ENCODE measurements at places on chromosomes 13 and 19.

GRCh38 chr13:105084931-105085330 lies 1450.5 kb downstream of the EFNB2 start:
- DNase-seq = no peak

GRCh38 chr19:50189331-50189730 lies 14.1 kb upstream of the MYH14 start:
- DNase-seq = no peak

- DNase-seq = no peak
Measured at GRCh38 chr19:11606484-11606883, 9.2 kb downstream of the ZNF627 start.

DNA sequence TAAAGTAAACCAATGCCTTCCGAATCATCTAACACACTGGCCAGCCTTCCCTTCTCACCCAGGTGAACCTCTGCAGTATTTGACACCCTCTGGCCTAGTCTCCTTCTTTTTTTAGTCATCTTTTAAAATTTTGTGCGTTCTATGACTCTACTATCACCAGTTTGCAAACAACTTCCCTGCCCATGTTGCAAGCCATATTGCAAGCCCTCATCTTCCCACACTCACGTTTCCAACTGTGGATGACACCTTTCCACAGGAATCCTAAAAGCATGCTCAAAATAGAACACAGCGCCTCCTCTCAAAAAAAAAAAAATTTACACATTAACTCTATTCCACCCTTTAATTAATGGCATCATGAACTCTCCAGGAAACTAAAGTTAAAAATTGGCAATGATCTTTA lies 440.1 kb downstream of the EFNB2 start:
- no peak for DNase-seq

DNA sequence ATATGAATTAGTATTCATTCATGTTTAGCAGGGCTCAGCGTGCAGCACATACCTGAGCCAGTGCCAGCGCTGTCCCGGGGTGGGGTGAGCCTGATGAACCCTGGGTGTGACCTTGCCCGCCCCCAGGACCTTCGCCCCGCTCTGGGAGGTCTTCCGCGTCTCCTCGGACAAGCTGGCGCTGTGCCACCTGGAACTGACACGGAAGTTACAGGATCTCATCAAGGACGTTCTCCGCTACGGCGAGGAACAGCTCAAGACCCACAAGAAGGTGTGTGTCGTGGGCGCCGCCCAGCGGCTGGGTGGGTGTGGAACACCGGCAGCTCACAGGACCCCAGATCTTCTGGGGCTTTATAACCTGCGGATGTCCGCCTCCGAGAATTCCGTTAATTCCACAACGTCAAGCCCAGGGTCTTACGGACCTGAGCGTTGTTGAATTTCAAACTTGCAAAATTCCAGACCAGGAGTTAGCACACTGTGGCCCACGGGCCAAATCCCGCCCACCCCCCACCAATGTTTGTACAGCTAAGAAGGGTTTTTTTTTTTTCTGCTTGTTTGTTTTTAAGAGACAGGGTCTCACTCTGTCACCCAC lies 15.4 kb downstream of the FCHO1 start:
- peak; percentile 84 for DNase-seq

- DNase-seq = peak; percentile 24
Measured at GRCh38 chr13:36453516-36453915, 21.2 kb downstream of the CCNA1 start.

DNA sequence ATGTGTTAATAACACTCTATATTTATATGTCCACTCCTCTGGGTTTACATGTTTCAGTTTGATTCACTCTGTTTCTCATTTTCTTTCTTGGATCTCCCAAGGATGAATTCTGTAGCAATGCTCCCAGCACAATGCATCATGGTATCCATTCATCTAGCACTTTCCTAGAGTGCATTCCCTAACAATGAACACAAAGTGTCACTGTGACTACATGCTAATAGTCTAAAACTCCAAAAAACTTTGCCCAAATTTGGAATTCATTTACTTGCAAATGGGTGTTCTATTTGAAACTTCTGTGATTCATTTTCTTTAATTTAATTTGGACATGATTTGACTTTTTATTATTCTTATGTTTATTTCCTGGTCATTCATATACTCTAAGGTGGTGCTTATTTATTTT lies 286.3 kb downstream of the POU4F1 start:
- DNase-seq = no peak

DNA sequence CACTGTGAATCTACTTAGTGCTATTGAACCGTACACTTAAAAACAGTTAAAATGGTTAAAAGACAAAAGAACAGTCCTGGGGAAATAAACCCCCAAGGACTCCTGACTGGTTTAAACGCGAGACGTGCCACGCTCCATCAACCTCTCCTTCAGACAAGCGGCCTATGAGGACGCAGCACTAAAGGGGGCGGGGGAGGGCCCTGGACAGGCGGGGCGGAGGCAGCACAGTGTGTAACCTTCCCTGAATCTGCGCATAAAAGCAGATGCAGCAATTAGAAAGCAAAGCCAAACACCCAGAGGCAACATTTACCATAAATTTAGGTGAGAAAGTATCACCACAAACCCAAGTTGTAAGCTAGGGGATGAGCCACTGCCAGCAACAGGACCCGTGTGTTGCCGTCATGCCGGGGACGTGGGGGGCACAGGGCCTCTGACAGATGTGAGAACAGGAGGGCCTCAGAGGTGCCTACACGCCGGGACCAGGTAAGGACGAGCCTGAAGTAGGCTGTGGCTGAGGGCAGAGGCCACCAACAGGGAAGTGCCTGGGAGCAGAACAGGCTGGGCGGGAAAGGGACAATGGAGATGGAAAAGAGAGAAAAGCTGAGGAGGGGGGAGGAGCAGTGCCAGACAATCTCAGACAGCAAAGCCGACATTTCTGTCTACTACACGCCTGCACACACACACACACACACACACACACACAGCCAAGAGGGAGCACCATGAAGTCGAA lies 15.3 kb upstream of the ADPRHL1 start:
- no peak for DNase-seq

- no peak for DNase-seq
Measured at GRCh38 chr13:101325423-101325822, 90.9 kb downstream of the NALCN start.

GRCh38 chr19:35507561-35507960 lies 5.9 kb downstream of the DMKN start:
- DNase-seq = no peak

GRCh38 chr19:2135474-2136402 lies 15.6 kb downstream of the AP3D1 start:
- DNase-seq = no peak

GRCh38 chr13:112638157-112638750 lies 50.3 kb upstream of the TUBGCP3 start:
- no peak for DNase-seq

Measured in left lung (tissue), 14 donors.